ENCODE measurements at places on chromosomes 2 and 18.

DNA sequence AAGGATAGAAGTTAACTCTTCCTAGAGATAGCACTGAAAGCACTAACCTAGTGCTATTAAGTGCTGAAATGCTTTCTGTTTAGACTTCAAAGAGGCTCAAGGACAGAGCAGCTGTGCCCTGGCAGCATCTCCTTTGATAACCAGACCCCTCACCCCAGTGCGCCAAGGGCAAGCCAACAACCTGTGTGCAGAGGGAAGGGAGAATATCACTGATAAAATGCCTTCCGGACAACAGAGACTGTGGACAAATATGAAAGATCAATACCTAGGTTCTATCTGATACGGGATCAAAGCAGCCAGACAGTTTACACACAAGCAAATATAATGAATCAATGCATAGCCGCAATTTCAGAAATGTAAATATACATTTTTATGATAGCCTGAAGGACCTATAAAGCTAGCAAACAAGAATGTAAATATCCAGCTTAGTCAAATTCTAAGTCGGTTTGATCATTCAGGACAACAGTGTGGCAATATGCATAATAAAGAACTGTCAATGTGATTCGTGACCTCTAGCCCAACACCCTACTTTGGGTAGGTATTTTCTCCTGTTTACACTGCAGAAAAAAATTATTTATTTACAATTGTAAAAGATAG is 91.8 kb upstream of the RFX8 start:
- DNase-seq: no peak

- DNase-seq: no peak
Observed at GRCh38 chr18:12238826-12239225, 15.3 kb upstream of the CIDEA start.

DNA sequence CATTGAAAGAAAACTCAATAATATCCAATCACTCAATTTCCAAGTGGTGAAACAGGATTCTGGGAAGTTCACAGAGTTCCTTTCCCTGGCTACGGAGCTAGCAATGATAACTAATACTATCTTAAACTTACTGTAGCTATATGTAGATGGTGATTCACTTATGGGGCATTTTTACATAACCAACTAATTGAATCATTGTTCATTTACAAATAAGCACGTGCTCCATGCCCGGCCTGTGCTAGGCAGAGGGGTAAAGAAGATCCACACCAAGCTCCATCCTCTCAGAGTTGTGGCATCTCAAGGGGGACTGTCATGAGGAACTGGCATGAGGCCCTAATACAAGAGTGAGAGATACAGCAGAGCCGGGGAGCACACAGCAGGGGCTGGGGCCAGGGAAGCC is 176.3 kb downstream of the ANKRD30B start:
- no peak for DNase-seq

GRCh38 chr2:174180165-174180724 is 68.1 kb downstream of the OLA1 start:
- DNase-seq: no peak

- no peak for DNase-seq
Observed at GRCh38 chr2:80621656-80622055, 317.1 kb upstream of the LRRTM1 start.

DNA sequence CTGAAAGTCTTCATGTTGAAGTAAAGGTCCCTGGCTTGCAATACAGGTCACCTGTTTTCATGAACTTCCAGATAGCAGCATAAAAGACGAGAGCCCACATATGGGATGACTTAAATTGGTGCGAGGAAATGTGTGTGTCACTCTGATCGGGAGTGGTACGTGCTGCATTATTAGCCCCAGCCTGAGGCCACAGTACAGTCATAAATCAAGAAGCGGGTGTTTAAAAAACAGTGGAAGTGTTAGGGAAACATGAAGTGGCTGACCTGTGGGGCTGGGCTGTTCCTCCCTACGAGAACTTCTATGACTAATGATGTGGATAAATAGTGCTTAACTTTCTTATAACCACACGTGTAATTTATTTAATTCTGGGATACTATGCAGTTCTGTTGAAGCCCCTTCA is 24.4 kb downstream of the RDH14 start:
- no peak for DNase-seq

GRCh38 chr2:189318761-189319160 is 122.5 kb upstream of the WDR75 start:
- DNase-seq: no peak

- no peak for DNase-seq
Observed at GRCh38 chr2:163729636-163730273, 6.1 kb downstream of the FIGN start.

- DNase-seq: no peak
Observed at GRCh38 chr2:95356821-95357700, 45.4 kb upstream of the FAHD2A start.

- no peak for DNase-seq
Observed at GRCh38 chr2:42819160-42819559, 26.8 kb upstream of the HAAO start.

All from activated T-cell treated with anti-CD3 and anti-CD28 coated beads, Interleukin-2, amount 50 U/mL, for 4 hours (primary cell).